Hematopoietic multipotent progenitor cell treated with erythropoietin and hydrocortisone succinate and interleukin-3 and kit ligand, for 4 days (in vitro differentiated cells): ENCODE measurements at places on chromosomes 2 and 18.

- DNase-seq = no peak
Observed at GRCh38 chr2:186644791-186645190, 49.1 kb upstream of the FAM171B start.

GRCh38 chr2:230644356-230644935, 68.2 kb upstream of the CAB39 start:
- no peak for DNase-seq

DNA sequence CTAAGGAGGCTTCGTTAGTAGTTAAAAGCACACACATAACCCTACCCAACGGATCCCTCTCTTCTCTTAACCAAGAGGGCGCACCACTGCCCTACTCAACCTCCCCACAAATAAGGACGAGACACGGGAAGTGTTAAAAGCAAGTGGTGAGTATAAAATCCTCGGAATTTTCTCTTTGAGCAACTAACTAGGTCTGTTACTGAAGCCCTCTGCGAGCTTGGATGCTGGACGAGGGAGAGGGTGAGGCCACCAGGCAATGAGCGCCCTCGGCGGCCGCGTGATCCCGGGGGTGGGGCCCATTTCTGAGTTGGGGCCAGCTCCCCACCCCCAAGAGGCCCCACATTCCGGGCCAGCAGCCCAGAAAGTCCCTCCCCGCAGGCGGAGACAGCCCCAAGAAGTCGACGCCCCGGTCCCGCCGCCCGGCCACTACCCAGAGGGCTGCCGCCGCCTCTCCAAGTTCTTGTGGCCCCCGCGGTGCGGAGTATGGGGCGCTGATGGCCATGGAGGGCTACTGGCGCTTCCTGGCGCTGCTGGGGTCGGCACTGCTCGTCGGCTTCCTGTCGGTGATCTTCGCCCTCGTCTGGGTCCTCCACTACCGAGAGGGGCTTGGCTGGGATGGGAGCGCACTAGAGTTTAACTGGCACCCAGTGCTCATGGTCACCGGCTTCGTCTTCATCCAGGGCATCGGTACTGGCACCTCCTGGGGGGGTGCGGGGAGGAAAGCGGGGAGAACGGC, at the start of gene CYBRD1:
Gene CYBRD1, plus strand, starts transcription at position 423 of the 736 bp plus-strand sequence. Its CDS starts 72 bp downstream, at position 495.
- DNase-seq = peak; percentile 94

- DNase-seq = peak; percentile 18
Observed at GRCh38 chr2:192265751-192266150, 71.0 kb upstream of the TMEFF2 start.

GRCh38 chr2:105261061-105261460, 19.5 kb downstream of the GPR45 start:
- DNase-seq = no peak

DNA sequence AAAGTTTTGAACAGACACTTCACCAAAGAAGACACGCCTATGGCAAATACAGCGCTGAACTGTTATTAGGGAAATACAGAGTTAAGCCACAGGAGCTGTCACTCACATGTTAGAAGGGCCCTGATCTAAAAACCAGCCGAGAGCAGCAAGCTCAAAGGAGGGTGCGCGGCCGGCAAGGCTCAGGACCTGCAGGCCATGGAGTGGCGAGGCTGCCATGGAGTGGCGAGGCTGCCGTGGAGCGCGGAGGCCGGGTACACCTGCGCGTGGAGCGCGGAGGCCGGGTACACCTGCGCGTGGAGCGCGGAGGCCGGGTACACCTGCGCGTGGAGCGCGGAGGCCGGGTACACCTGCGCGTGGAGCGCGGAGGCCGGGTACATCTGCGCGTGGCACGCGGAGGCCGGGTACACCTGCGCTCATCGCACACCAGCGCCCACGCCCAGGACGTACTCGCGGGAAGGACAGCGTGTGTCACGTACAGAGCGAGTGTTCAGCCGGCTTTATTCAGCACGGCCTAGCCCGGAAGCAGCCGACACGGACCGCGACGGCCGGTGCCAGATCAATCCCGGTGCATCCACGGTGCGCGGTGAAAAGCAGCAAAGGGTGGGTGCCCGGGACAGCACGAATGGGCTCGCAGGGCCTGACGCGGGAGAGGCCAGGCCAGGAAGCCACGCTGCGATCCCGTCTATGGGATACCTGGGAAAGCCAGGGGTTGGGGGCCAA, 68.8 kb downstream of the SLC66A2 start:
- DNase-seq = no peak
